ENCODE measurements at places on chromosomes 4 and X.

GRCh38 chr4:58564695-58565475 lies 1454.7 kb upstream of the IGFBP7 start:
- no peak for DNase-seq

DNA sequence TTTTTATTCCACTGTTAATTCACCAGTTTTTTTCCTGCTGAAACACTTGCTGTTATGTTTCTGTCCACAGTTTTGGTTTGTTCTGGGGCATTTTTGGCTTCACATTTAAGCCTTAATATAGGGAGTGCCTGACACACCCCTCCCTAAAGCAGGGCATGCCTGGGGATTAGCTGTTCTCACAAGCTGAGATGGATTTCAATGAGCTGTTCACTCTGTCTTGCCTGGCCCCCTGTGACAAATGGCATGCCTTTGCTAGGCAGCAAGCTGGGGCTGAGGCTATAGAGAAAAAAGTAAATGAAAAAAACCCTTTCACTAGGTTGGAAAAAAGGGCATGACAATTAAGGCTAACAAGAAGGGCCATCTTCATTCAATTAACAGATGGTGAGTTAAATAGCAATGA lies 22.4 kb downstream of the LPAR4 start:
- DNase-seq, result no peak

DNA sequence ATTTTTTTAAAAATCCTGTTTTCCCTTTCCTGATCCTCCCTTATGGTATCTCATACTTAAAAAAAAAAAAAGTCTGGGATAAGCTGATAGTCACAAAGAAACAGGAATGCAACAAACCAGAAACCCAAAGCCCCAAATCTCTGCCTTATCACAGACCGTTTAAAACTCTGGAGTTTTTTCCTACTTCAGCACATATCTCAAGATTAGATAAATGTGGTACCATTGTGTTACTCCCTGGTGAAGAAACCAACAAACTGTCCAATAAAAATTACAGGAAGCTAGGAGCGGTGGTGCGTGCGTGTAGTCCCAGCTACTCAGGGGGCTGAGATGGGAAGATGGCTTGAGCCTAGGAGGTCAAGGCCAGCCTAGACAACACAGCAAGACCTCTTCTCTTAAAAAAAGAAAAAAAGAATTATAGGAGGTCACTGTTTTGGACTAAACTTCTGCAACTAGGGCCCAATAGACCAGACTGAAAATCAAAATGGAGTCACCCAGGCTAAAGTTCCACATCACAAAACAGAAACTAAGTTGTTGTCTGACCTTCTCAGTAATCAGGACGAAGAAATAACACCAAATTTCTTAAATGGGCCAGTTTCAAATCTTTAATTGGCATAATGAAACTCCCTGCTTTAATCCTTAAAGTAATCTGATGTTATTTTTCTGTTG lies 51.9 kb downstream of the RBM47 start:
- DNase-seq, result no peak

GRCh38 chr4:69697536-69698242 lies 44.6 kb upstream of the UGT2A1 start:
- no peak for DNase-seq

GRCh38 chr4:47372561-47372960 lies 90.9 kb downstream of the COMMD8 start:
- no peak for DNase-seq

DNA sequence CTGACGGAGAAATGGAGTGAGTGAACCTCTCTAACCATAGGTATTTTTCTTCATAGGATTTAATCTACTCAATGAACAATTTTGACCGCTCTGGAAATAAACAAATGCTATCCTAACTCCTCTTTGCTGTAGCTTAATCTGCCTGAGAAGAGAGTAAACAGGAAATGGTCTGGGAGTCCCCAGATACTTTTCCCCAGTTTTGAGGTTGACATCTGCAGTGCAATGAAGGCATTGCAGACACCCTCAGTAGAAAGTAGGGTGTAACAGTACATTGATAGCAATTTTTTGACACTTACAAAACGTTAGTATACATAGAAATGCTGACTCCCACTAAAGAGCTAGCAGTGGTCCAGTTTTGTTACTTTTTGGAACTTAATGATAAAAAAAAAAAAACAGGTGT lies 495.9 kb upstream of the FAM241A start:
- DNase-seq, result no peak

GRCh38 chrX:31181377-31182000 lies 109.6 kb upstream of the FTHL17 start:
- no peak for DNase-seq

- DNase-seq, result no peak
These were observed 71.6 kb downstream of the AMELX start for GRCh38 chrX:11364835-11365234.

- DNase-seq, result no peak
These were observed 128.0 kb upstream of the SLC4A4 start for GRCh38 chr4:71210823-71211222.

GRCh38 chr4:115279330-115279729 lies 165.9 kb upstream of the NDST4 start:
- DNase-seq, result no peak

- DNase-seq, result no peak
These were observed 15.7 kb downstream of the TIGD4 start for GRCh38 chr4:152763796-152764195.

GRCh38 chr4:8283631-8284121 lies 14.1 kb downstream of the HTRA3 start:
- DNase-seq, result no peak

DNA sequence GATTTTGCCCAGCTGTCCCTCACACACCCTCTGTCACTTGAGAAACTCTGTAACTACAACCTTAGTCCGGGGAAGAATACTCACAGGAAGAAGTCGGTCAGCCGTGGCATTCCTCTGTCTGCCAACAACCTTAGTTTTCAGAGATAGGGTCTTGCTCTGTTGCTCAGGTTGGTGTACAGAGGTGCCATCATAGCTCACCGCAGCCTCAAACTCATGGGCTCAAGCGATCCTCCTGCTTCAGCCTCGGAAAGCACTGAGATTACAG lies 12.2 kb upstream of the SPCS3 start:
- no peak for DNase-seq

DNA sequence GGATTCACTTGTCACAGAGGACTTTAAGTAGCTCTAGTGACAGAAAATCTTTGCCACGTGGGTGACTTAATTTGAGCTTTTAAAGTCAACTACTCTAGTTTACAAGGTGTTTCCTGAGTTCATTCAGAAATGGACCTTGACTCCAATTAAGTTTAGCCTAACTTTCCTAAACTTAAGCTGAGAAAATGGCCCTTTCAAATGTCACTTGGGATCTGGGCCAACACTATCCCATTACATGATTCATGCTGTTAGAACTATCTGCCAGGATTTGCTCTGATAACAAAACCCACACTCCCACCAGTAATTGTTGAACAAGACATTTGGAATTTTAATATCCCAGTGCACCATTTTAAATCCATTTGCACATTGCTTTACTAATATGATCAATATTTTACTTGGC lies 40.8 kb downstream of the C4orf46 start:
- no peak for DNase-seq

GRCh38 chrX:42237956-42238355 lies 314.6 kb upstream of the CASK start:
- no peak for DNase-seq

DNA sequence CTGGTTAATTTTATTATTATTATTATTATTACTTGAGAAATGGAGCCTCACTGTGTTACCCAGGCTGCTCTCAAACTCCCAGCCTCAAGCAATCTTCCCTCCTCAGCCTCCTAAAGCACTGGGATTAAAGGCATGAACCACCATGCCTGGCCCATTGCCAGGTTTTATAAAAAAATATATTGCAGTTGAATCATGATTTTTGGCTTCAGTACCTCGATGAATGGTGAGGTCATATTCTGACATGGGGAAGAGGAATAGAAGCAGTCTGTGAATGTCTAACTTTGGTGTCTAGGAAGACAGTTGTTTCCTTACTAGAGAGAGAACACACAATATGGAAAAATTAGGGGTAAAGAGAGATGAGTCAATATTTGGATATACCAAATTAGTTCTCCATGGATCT lies 32.0 kb downstream of the CCSER1 start:
- no peak for DNase-seq

- no peak for DNase-seq
These were observed 91.8 kb downstream of the SHISA3 start for GRCh38 chr4:42489095-42489494.

GRCh38 chr4:141849367-141849766 lies 213.0 kb downstream of the IL15 start:
- DNase-seq, result no peak

- DNase-seq, result no peak
These were observed 2.8 kb upstream of the PARM1 start for GRCh38 chr4:74930162-74930561.

- DNase-seq, result no peak
These were observed 1808.9 kb upstream of the TENM3 start for GRCh38 chr4:180434131-180434895.

DNA sequence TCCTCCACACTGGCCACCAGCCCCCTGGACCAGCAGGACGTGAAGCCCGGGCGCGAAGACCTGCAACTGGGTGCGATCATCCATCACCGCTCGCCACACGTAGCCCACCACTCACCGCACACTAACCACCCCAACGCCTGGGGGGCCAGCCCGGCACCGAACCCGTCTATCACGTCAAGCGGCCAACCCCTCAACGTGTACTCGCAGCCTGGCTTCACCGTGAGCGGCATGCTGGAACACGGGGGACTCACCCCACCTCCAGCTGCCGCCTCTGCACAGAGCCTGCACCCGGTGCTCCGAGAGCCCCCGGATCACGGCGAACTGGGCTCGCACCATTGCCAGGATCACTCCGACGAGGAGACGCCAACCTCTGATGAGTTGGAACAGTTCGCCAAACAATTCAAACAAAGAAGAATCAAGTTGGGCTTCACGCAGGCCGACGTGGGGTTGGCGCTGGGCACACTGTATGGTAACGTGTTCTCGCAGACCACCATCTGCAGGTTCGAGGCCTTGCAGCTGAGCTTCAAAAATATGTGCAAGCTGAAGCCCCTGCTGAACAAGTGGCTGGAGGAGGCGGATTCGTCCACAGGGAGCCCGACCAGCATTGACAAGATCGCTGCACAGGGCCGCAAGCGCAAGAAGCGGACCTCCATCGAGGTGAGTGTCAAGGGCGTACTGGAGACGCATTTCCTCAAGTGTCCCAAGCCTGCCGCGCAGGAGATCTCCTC lies 600 bp downstream of the POU3F4 start:
- no peak for DNase-seq

DNA sequence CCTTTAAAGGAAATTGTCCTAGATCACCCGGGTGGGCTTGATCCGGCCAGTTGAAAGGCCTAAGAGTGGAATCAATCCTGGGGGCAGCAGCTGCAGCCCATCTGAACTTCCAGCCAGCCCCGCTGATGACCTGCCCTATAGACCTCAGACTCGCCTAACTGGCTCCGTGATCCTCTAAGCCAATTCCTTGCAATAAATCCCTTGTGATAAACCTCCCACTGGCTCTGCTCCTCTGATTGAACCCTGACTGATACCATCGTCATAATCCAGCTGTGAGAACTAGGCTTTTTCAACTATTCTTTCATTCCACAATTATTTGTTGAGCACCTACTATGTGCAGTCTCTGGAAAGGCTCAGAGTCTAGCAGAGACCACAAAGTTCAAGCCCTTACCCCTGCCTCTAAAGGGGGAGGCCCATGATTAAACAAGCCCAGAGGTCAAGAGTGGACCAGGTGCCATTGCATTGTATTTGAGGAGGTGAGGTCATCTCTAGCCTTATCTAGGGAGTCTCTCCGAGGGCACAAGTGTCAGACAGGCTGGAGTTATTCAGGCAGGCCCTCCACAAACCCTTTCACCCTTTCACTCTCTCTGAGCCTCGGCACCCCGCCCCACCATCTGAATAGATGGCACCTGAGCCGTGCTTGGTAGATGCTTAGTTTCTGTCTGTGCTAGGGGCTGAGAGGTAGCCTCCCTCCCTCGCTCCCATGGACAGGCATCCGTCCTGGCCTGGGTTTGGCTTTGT lies 20.5 kb upstream of the GPR78 start:
- no peak for DNase-seq

- DNase-seq, result no peak
These were observed 28.4 kb downstream of the KLF3 start for GRCh38 chr4:38692421-38692820.

GRCh38 chr4:105196523-105197145 lies 50.0 kb downstream of the TET2 start:
- DNase-seq, result no peak

DNA sequence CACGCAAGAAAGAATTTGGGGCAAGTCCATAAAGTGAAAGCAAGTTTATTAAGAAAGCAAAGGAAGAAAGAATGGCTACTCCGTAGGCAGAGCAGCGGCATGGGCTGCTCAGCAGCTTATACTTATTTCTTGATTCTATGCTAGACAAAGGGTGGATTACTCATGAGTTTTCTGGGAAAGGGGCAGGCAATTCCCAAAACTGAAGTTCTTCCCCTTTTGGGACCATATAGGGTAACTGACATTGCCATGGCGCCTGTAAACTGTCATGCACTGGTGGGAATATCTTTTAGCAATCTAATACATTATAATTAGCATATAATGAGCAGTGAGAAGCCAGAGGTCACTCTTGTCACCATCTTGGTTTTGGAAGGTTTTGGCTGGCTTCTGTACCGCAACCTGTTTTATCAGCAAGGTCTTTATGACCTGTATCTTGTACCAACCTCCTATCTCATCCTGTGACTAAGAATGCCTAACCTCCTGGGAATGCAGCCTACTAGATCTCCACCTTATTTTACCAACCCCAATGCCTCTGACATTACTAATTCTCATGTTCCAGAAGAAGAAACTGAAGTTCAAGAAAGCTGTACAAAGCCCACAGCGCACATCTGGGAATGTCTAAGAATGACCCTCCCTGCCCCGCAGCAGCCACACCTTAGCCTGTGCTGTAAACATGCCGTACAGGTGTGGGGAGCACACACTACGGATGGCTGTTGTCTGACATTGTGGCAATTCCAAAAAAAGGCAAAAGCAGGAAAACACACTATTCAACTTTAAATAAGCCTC lies 18.6 kb downstream of the RXFP1 start:
- DNase-seq, result no peak

DNA sequence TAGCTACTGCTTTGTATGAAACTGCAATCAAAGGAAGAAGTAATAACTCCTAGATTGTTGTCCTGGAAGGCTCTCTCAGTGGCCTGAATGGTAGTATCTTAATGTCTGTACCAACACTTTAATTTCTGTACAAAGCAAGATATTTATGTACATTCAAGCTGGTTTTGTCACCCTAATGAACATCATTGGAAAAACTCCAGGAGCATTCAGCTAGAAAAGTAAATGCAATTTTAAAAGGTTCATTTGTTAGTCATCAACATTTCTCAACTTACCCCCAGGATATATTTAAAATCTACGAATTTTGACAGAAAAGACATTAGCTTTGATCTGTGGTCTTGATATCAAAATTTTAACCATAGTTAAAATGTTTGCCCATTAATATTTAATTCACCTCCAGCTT lies 80.0 kb upstream of the FGF13 start:
- no peak for DNase-seq

GRCh38 chrX:43581888-43582539 lies 74.1 kb upstream of the MAOA start:
- no peak for DNase-seq
